Natural killer cell treated with Interleukin-12 subunit alpha and Interleukin-12 subunit beta and Interleukin-15 and Interleukin-18, amount 100 ng/mL, for 72 hours (primary cell): ENCODE measurements at places on chromosomes 2 and 18.

- no peak for DNase-seq
These were observed 104.2 kb upstream of the SPRED2 start for GRCh38 chr2:65536596-65536995.

GRCh38 chr2:232369126-232369951 is 9.2 kb upstream of the ALPP start:
- DNase-seq = no peak

DNA sequence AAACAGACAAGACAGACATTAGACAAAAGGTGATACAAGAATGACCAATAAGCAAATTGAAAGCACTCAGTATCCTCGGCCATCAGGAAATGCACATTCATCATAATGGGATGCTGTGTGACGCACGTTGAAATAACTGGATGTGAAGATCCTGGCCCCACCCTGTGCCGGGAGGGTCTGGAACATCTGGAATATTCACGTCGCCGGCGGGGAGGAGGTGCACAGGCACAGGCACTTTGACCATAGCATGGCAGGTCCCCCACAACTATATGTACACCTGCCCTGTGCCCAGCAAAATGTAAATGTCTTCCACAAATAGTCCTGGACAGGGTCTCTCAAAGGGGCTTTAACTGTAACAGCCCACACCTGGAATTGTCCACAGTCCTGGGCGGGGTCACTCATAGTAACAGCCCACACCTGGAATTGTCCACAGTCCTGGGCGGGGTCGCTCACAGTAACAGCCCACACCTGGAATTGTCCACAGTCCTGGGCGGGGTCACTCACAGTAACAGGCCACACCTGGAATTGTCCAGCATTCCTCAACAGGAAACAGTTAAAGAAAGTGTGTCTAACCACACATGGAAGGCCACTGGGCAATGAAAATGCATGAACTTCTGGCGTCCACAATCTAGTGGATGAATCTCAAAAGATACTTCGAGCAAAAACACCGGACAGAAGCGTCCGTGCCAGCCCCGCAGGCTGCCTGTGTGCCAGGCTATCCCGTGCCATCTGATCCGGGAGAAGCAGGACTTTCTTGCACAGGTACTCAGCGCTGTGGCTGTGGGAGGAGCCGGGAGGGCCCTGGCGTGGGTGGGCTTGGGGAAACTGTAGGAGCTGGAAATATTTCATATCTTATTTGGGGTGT is 113.4 kb downstream of the RTP5 start:
- DNase-seq = no peak

DNA sequence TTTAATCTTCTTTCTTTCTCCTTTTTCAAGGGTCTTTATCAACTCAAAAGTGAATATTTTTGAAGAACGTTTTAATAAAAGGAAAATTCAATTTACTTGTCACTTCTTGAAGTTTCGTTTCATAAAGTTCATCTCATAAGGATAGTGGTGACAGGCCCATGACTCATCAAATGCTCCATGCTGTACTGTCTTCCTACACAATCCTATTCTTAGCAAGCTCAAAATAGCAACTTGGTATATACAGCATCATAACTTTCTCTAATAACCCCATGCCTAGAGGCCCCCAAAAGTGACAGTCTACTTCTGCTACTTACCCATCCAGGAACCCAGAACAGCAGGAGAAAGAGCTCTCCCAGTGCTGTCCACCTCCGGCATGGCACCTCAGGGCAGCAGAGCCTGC is 7.7 kb downstream of the FBXO15 start:
- no peak for DNase-seq

DNA sequence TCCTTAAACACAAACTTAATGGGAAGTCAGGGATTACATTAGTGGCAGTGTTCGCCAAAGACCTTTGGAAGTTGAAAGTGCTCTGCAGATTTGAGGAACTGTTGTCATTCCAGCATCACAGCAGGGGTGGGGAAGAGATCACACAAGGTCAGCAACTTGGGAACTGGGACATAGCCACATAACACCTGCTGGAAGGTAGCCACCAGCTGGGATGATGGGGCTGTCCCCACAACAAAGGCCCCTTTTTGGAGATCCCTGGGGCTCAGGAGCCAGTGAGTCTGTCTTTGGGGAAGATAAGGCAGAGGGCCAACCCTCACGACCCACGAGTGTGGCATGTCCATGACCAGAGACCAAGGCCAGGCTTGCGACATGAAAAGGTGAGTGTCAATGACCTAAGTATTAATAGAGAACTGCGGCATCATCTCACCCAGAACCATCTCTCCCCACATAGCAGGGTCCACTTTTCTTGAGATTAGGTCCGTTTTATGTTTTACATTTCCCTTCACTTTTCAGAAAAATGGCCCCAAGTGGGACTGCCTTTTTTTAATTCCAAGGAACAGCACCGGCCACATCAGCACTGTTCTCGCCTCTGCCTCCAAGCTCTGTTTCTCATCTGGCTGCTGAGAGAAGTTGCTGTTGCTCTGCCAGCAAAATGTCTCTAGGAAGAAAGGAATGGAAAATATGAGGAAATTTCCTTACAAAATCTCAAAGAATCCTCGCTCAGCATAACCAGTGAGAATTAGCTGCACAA is 106.9 kb downstream of the GFPT1 start:
- DNase-seq = no peak
